ENCODE measurements at places on chromosomes 1 and 21.

DNA sequence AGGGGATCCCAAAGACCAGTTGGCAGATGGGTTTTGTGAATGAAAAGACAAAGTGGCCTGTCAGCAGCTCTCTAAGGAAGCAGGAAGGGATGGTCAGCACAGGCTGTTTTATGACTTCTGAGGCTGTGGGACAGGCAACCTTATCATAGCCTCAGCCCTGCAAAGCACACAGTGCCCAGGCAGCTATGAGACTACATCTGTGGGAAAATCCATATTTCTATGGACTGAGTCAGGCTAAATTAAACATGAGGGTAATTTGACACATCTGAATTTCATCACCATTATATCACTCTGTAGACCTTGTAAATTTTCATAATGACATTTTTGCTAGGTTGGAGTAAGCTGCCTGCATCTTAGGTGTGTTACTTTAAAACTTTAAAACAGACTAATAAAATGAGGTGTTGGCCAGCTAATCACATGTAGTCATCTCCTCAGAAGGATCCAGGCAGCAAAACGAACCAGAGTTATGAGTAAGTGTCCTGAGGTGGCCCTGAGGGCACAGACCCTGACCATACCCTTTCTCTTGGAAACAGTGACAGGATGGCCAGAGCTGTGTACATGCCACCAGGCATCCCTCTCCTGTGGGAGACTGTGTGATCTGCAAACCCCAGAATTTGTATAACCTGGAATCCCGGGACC lies 14.6 kb downstream of the NGF start:
- DNase-seq, result no peak

- DNase-seq, result no peak
These were observed 48.7 kb downstream of the TNN start for GRCh38 chr1:175116210-175116798.

DNA sequence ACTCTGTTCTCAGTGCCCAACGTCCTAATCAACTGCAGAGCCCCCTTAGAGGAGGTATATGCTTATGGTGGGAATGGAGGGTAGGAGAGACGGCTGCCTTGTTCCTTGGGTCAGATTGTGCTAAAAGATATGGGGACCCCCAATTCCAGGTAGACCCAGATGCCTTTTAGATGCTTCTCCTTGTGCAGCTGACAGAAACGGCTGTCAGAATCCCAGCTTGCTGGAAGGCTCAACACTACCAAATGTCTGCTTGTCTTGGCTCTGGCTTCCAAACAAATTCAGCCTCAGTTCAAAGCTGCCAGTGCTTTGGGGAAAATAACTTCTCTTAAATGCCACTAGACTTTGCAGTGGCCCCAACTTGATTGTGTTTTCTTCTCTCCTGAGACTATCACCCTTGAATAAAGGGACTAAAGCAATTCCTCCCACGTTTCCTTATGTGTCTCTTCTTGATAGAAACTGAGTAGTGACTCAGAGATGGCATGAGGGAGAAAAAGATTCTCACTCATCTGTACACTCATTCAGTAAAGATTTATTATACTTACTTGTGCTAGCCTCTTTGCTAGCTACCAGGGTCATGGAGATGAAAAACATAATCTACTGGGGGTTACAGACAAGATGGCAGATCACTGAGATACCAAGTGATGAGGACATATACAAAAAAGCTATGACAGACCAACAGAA lies 3.4 kb upstream of the RNF19B start:
- no peak for DNase-seq

DNA sequence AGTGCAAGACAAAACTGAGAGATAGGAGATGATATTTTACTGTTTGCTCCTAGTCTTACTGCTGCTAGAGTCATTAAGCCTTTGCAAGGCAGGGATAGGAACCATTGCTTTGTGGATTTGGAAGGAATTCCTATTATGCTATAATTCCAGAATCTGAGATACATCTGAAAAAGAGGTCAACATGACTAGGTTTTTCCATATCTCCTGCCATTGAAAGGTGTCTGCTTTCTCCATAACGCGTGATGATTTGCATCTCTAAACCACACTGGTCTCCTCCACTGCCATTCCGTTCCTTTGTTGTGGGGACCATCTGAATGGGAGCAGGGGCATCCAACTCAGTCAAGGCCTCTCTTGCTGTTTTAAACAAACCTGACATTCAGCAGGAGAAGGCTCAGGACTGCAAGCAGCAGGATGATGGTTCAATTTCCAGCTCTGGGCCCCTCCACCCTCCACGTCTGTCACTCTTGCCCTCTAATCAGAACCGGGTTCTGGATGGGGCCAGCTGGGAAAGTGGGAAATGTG lies 45.2 kb downstream of the PLPP3 start:
- no peak for DNase-seq
